ENCODE measurements at places on chromosomes 1 and 21. TPM values are rescaled to one million over a fixed set of nuclear protein-coding genes. Genes with fewer than 3 reads are reported as not detected.

- DNase-seq, result no peak
Observed at GRCh38 chr1:59554011-59554663, 257.2 kb downstream of the FGGY start.

- no peak for DNase-seq
Observed at GRCh38 chr1:118317842-118318614, 133.0 kb upstream of the SPAG17 start.

- DNase-seq, result no peak
Observed at GRCh38 chr1:174800216-174800851, 199.4 kb upstream of the CACYBP start.

The NEXN gene
- total RNA-seq, result 19.5 TPM

Data from osteocyte (in vitro differentiated cells).